ENCODE measurements at places on chromosomes 4 and X. TPM values are rescaled to one million over a fixed set of nuclear protein-coding genes. Genes with fewer than 3 reads are reported as not detected.
A peak's percentile ranks its signal among the peaks of the same experiment; 100 is the strongest.

SMC1A gene
- polyA plus RNA-seq: 22.4 TPM

P2RY10 gene
- polyA plus RNA-seq: not detected

GRCh38 chrX:140712413-140713173 lies 3.0 kb downstream of the LINC00632 start:
- peak; percentile 58 for DNase-seq

GRCh38 chrX:121256647-121257046 lies 209.2 kb downstream of the GLUD2 start:
- DNase-seq: no peak

- no peak for DNase-seq
Measured at GRCh38 chr4:917466-917865, 14.7 kb downstream of the GAK start.

All from heart right ventricle (tissue), 16 donors.